ENCODE measurements at places on chromosomes 5 and 9. TPM values are rescaled to one million over a fixed set of nuclear protein-coding genes. Genes with fewer than 3 reads are reported as not detected.

- DNase-seq, result no peak
Measured at GRCh38 chr9:89529243-89530035, 31.5 kb upstream of the SEMA4D start.

DNA sequence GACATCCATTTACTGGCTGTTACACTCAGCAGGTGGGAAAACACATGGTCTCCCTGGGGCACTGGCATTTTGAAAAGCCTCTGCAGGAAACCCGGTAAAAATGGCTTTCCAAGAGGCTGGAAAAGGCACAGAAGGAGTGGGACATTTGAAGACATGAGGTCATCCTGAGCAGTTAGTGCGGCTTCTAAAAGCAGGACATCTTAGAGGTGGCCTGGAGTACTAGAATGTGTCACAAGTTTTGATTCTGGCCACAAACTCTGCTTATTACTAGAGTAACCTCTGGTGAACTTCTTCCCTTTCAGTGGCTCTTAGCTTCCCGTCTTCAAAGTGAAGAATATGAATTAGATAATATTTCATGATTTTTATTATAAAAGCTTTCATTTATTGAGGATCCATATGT is 423.0 kb upstream of the BRINP1 start:
- DNase-seq, result no peak

GRCh38 chr5:149113669-149114068 is 27.6 kb upstream of the ABLIM3 start:
- DNase-seq, result no peak

DNA sequence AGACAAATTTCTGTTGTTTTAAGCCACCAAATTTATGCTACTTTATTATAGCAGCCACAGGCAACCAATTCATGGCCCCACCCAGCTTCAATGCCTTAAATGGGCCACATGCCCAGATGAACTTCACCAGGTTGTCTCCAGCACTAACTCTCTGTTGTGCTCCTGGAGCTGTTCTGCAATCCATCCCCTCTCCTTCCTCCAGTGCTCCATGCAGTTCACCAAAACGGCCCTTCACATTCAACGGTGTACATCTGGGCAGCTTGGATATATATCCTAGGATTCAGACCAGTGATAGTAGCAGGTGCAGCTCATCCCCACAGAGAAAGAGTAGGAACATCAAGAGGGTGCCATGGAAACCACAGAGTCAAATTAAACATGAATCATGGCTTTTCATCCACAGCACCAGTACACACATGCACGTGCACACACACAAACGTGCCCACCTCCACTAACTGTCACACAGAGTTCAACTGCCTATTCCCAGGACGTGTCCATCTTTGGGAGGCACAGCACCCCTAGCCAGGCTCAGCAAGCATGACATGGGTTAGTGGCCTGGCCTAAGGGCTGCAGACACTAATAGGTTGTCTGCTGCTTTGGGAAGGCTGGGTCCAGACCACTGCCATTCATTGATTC is 134.5 kb downstream of the MED10 start:
- peak; percentile 60 for DNase-seq

Gene PCDHB5
- total RNA-seq, result 10.6 TPM

Gene JAK2
- 25.9 TPM for total RNA-seq

Gene TXNDC15
- 86.8 TPM for total RNA-seq

Gene DNAH5
- total RNA-seq, result 1.9 TPM

Measured in spinal cord (tissue), 10 donors.